Activated CD4-positive, alpha-beta T cell treated with anti-CD3 and anti-CD28 coated beads for 1 hour (primary cell): ENCODE measurements at places on chromosomes 2 and 18.

DNA sequence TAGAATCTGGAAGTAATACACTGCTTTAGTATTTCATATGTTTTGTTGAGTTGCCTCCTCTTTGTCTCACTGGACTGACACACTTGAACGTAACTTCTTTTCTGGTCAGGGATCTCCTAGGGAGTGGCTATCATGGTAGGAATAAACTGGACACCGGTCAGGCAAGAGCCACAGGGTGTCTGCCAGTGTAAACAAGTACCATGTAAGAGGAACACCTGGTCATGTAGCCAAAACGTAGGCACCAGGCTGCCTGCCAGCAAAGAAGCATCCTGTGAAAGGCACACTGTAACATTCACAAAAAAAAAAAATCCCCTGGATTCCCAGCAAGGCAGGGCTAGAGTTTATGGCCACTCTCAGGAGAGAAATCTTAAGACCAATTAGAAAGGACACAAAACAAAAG, 372.8 kb upstream of the RND3 start:
- DNase-seq, result no peak

- no peak for DNase-seq
Observed at GRCh38 chr2:15359716-15360531, 201.2 kb downstream of the NBAS start.

DNA sequence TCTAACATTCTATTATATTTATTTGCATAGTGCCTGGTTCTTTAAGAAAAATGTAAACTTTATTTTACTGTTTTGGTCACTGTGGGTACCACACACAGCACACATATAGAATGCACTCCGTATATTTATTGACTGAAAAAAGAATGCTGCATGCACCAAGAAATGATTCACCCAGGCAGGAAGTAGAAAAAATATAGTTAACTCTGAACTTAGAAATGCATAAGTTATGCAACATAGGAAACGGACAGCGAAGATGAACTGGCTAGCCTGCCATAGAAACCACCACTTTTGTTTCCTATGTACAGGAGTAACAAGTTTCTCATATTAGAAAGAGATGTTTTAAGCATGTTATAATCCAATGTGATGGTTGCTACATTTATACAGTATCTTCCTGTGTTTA, 635.8 kb downstream of the DSC3 start:
- no peak for DNase-seq

DNA sequence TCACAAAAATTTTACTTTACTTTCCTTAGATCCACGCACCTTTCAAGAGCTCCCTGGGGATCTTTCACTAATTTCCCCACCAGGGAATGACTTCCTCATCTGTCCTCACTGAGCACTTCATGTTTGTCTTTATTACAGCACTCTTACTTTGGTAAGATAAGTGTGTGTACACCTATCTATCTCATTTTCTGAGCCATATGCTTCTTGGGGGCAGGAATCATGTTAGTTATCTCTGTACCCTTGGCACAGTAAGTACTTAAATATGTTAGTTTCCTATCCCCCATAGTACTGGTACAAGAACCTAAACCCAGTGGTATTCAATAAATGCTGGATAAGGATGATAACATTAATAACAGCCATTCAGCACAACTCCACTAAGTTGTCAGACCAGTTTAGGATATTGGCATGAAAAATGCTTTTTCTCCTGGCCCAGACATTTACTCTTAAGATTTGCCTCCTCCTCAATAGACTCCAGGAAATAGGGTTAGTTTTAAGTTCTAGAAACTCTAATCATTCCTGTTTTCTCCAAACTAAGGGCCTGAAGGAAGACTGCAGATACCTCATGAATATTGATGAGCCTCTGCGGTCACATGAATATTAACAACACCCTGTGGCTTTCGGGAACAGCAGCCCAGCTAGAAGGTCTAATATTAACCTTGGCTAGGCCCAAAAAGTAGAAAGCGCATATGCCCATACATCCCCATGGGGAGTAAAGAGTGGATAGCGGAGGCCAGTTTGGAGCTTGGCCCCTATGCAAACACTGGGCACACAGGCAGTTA, 38.2 kb downstream of the NHEJ1 start:
- DNase-seq, result no peak

DNA sequence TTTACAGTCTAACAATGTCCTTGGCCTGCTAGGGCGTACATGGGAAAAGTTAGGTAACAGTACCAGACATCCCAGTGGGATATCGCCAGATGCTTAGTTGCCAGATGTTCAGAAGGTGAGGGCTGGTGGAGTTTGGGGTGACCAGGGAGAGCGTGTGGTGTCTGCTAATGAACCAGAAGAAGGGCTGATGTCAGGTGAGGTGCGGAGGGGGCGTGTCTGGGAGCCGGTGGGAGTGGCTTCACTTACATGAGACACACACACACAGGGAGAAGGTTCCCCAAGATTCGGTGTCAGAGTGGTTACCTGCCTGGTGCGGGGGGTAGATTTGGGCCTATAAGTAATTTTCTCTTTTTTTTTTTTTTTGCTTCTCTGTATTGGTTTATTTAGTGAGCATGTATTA, 12.2 kb downstream of the RAB31 start:
- DNase-seq, result no peak

DNA sequence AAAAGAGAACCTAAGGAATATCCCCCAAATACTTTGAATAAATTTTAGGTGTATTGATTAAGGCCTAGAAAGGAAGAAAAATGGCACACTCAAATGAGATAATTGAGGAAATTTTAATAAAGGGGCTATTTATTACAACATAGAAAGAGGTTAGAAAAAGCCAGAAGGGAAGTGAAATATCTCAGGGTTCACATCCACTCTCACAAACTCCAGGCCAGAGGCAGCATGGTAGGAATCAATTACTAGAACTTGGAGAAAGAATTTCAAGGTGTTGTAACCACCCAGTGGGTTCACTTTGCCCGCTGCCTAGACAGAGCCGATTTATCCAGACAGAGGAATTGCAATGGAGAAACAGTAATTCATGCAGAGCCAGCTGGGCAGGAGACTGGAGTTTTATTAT, 617.5 kb upstream of the ACVR2A start:
- no peak for DNase-seq

DNA sequence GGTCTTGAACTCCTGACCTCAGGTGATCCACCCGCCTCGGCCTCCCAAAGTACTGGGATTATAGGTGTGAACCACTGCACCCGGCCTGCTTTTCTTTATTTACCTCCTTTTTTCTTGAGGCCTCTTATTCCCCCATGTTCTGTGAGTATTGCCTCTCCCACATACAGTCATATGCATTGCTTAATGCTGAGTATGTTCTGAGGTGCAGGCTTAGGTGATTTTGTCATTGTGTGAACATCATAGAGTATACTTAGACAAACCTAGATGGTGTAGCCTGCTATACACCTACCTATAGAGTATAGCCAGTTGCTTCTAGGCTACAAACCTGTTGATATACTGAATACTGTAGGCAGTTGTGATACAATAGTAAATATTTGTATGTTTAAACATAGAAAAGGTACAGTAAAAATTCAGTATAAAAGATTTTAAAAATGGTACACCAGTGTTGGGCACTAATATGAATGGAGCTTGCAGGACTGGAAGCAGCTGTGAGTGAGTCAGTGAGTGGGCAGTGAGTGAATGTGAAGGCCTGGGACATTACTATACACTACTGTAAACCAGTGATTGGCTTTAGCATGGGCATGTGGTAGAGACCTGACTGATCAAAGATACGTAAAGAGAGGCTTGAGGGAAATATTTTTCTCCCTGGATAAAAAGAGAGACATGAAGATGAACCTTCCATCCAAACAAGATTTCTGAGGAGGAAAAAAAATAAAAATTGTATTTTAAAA, 17.6 kb downstream of the SLC39A10 start:
- DNase-seq, result no peak

DNA sequence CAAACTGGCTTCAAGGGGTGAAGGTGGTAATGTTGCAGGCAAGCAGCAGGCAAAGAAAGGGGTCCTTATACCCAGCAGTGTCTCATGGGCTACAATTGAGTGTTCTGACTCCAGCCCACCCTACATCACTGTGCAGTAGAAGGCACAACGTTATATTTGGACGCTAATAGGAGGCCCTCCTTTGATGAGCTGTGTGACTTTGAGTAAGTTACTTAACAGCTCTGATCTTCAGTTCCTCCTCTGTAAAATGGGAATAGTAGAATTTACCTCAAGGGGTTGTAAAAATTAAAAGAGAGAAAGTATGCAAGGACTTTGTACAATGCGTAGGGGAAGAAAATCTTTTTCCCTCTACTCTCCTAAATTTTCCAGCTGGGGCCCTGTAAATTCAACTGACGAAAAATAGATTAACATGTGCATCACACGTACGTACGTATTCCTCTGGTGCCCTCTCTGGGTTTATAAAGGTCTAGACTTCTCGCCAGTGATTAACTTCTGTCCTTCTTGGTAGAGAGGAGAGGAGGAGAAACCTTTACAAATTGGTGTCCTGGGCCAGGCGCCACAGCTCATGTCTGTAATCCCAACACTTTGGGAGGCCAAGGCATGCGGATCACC, 57.6 kb upstream of the REL start:
- DNase-seq, result no peak

DNA sequence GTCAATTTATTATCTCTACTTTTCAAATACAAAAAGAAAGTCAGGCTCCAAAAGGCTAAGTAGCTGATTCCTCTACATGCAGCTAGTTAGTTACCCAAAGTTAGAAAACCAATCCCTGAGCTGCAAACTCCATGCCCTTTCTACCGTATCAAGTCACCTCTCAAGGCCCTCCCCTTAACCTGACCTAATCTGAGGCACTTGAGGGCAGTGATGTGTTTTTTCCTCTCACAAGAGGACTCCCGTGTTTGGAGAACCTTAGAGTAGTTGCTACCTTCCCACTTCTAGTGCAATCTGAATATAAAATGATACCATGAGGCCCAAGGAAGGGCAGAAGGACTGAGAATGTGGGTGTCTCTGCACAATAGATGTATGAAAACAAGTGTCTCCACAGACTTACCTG, 907.9 kb upstream of the CELF4 start:
- DNase-seq, result no peak

DNA sequence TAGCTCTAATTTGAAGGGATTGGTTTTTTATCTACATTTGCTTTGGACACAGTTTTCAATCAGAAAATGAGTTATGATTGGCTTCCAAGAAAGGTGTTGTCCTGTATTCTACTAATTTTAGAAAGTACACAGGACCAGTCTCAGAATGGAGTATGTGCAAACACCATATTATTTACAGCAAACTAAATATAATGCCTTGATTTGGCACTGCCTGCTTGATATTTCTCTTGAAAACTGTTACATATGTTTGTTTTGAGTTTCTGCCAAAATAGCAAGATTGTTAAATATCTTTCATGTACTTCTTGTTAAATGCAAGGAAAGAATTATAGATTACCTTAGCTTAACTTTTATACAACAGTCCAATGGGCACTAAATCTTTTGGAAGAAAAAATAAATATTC, 694.9 kb downstream of the KCNJ3 start:
- no peak for DNase-seq

DNA sequence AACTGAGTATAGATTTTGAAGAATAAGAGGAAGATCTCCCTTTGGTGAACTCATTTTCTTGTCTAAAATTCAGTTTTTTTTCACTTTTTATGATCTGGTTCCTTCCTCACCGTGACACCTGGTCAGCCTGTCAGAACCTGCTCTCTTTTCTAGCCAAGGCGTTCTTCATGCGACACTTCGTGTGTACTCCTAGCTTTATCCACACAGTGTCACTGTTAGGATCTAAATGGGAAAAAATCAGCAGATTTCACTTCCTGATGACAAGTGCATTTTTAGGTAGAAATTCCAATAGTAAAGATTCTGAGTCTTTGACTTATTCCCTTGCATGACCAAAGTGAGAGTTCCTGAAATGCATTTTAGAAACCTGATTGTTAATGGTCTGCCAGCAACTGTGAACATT, 89.8 kb downstream of the KLHL14 start:
- DNase-seq, result no peak

GRCh38 chr18:44181951-44182747, 498.5 kb upstream of the SETBP1 start:
- DNase-seq, result no peak

- DNase-seq, result no peak
Observed at GRCh38 chr2:99066075-99066958, 75.2 kb upstream of the C2orf15 start.

DNA sequence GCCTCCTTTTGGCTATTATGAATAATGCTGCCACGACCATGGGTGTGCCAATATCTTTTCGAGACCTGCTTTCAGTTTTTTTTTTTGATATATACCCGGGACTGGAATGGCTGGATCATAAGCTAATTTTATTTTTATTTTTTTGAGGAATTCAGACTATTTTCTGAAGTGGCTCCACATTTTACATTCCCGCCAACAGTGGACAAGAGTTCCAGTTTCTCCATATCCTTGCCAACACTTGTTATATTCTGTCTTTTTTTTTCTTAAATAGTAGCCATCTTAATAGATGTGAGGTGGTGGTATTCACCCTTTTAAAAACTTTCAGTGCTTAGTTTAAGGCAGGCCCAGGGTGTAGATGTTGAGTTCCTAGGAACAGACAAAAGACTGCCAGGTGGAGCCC, 11.8 kb downstream of the LPIN1 start:
- no peak for DNase-seq

- DNase-seq, result no peak
Observed at GRCh38 chr18:26409091-26409490, 139.3 kb downstream of the KCTD1 start.

DNA sequence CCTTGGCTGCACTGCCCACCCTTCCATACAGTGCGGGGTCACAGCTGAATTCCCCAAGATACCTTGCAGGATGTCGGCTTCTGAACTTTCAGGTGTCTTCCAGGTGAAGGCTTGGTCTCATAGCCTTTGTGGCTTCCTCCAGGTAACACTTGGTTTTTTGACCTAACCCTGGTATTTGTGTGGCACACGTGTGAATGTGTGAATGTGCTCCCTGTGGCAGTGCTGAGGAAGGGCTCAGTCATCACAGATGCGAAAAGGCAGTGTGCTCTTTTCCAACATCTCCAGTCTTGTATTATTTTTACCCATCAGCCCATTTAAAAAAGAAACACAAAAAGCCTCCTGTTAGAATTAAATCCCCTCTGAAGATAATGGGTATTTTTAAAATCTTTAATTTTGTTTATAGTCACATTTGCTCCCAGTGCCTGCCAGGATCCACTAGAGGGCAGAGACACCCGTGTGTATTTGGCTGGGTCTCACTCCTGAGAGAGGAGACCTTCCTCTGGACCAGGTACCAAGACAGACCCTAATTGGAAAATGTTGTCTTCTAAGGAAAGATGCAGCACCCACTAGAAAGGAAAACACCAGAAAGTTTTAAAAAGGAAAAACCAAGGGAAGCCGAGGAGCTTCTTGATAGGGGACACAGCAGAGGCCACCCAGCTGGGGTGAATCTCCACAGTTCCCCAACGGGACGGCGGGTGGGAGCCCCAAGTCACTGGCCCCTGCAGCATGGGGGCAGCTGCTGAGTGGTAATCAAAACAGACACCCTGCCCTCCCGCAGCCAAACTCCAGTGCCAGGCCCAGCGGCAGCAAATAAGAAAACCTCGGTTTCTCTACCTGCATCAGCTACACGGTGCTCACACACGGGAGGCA, 27.7 kb downstream of the FAM110C start:
- no peak for DNase-seq

DNA sequence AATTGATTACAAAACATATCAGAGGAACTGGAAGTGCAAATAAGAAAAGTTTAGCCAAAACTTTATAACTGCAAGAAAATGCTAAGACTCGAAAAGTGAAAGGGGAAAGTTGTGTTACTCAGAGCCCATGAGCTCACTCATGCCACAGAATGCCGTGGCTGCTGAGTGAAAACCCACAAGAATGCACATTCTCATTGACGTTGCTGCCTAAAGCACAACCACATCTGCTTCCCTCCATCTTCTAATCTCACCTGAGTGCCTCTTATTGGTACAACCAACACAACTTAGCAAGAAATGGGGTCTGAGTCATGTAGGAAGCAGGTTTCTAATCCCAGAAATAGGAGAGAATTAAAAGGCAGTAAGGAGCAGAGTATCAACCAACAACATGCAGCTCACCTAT, 259.7 kb downstream of the LNPK start:
- DNase-seq, result no peak

GRCh38 chr18:50475538-50476193, 84.2 kb upstream of the MAPK4 start:
- no peak for DNase-seq
